ENCODE measurements at places on chromosomes 4 and X.

DNA sequence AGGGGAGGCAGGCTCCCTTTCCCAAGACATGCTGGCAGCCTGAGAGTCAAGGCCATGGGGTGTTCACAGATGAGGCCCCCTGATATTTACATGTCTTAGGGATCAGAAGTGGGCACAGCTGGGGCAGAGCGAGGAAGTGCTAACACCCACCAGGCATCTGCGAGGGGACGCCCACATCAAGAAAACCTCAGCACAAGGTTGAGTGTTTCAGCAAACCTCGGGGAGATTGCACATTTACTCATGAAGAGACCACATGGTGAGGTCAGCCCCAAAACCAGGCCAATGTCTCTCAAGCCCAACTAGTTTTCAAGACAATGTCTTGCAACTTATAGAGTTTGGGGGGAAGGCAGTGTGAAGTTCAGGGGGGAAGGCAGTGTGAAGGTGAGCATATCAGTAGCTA lies 55.2 kb downstream of the CLNK start:
- H3K27me3 ChIP-seq, result no peaks in the 10 kb centered on the region
- H3K4me1 ChIP-seq, result no peaks in the 10 kb centered on the region

- H3K27ac ChIP-seq, result no peak overlapping the region
- no peaks in the 10 kb centered on the region for H3K36me3 ChIP-seq
- DNase-seq, result no peak
- no peaks in the 10 kb centered on the region for H3K4me1 ChIP-seq
- no peak overlapping the region for H3K4me3 ChIP-seq
These were observed 72.1 kb upstream of the MAMLD1 start for GRCh38 chrX:150291014-150291413.

GRCh38 chrX:115589419-115589818 lies 28.4 kb downstream of the PLS3 start:
- no peaks in the 10 kb centered on the region for H3K4me1 ChIP-seq
- no peak overlapping the region for H3K27ac ChIP-seq
- no peak for DNase-seq

DNA sequence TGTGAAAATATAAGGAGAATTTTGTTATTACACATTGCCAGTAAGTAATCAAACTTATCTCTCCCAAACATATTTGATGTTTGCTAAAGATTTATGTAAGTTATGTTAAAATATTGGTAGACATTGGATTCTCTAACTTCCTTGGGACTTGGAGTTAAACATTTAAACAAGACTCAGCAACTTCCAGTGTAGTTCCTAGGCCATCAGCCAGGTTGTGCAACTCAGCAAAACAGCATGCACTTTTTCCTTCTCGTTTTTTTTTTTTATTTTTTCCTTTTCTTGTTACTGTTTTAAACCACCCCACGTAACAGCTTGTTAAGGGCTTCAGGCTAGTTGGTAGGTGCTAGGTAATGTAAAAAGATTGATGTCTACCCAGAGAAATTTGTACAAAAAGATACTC lies 510.4 kb downstream of the ANKRD50 start:
- no peak overlapping the region for H3K4me3 ChIP-seq
- DNase-seq, result no peak
- H3K27me3 ChIP-seq, result no peaks in the 10 kb centered on the region
- H3K4me1 ChIP-seq, result no peaks in the 10 kb centered on the region

DNA sequence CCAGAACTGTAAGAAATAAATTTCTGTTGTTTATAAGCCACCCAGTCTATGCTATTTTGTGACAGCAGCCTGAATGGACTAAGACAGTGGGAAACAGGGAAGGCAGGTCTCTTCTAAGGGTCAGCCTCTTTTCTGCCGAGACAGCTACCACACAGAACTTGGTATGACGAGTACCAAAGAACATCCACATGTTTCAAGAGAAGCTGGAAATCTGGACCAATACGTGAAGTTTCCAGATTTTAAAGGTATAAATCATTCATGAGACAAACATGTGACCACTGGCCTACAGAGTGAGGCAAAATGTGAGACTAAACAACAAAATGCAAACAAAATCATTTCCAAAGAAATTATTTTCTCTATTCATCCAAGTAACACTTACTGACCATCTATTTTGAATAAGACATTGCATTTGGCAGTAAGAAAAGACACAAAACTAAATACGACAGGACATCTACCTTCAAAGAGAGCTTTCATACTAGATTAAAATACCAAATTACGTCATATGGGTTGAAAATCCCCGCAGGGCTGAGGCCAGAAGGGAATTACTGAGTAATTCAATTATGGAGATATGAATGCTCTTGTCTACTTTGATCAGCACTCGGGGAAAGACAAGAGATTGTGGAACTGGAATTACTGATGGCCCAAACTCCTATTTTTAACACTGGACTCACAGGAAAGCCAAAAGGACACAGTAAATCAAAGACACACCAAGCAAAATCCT lies 7.2 kb downstream of the SCARB2 start:
- no peaks in the 10 kb centered on the region for H3K36me3 ChIP-seq
- no peak overlapping the region for H3K4me3 ChIP-seq
- no peaks in the 10 kb centered on the region for H3K4me1 ChIP-seq
- no peak overlapping the region for H3K27ac ChIP-seq
- H3K27me3 ChIP-seq, result no peaks in the 10 kb centered on the region

- no peaks in the 10 kb centered on the region for H3K4me1 ChIP-seq
- H3K36me3 ChIP-seq, result no peaks in the 10 kb centered on the region
- no peak for DNase-seq
- H3K4me3 ChIP-seq, result no peak overlapping the region
These were observed 83.5 kb downstream of the CHRNA9 start for GRCh38 chr4:40418430-40419230.

DNA sequence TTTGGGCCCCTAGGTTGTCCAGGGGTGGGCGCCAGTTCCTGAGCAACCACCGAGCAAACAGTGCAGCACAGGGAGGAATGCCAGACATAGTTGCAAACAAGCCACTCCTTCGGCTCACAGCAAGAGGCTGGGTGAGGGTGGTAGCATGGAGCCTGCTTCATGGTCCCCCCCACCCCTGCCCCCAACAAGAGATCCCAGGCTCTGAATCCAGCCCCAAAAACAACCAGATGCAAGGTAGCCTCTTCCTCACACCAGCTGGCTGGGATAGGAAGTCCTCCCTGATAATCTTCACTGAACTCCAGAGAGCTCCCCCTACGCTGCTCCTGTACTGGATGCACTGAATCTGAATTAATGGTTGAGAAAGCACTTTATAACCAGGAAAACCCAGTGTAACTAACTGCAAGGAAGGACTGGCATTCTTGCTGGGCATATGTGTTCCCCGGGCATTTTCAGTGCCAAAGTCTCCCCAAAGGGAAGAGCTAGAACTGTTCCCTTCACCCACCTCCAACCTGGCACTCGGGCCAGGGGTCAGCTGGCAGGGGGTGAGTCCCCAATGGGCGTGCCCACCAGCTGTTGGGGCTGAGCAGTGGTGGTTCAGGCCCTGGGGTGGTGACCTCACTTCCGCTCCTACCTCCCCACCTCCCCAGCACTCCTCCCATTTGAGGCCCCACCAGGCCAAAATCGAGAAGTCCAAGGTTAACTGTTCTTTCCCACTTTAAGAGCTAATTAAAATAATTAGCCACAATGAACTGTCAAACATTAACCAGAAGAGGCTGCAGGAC lies 1.5 kb downstream of the ELF4 start:
- H3K4me1 ChIP-seq, result peaks cover 2% of the 10 kb centered on the region
- no peak overlapping the region for H3K27ac ChIP-seq
- H3K27me3 ChIP-seq, result peaks cover 17% of the 10 kb centered on the region

- H3K36me3 ChIP-seq, result no peaks in the 10 kb centered on the region
- H3K27ac ChIP-seq, result no peak overlapping the region
- H3K27me3 ChIP-seq, result no peaks in the 10 kb centered on the region
- DNase-seq, result no peak
These were observed 12.7 kb upstream of the RBBP7 start for GRCh38 chrX:16882702-16883486.

GRCh38 chr4:188029114-188029513 lies 33.5 kb downstream of the ZFP42 start:
- H3K36me3 ChIP-seq, result no peaks in the 10 kb centered on the region
- no peak overlapping the region for H3K4me3 ChIP-seq
- no peaks in the 10 kb centered on the region for H3K27me3 ChIP-seq
- H3K27ac ChIP-seq, result no peak overlapping the region
- no peak for DNase-seq

DNA sequence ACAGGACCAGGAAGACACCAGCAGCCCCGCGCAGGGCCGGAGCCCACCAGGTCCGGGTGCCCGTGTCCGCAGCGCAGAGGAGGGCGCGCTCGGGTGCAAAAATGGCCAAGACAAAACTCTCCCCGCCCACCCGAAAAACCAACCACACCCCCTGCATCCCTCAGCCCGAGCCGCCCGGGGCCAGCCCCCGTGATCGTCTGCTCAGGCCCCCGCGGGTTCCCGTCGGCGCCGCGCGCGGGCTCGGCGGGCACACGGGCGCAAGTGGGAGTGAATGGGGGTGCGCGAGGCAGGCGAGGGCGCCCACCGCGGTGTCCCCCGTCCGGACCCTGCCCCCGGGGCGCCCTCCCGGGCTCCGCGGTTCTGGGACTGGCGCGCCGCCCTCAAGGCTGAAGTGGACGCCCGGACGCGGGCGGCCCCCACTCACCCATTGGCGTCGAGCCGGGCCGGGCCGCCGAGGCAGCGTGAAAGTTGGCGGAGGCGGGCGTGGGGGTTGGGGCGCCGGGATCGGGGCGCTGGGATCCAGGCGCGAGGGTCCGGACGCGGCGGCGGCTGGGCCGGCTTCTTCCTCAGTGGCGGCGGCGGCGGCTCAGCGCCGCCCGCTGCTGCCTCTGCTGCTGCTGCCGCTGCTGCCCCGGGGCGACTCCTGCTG lies 393 bp downstream of the SH3KBP1 start:
- no peaks in the 10 kb centered on the region for H3K27me3 ChIP-seq
- DNase-seq, result no peak
- H3K27ac ChIP-seq, result no peak overlapping the region
- H3K36me3 ChIP-seq, result no peaks in the 10 kb centered on the region
- no peaks in the 10 kb centered on the region for H3K4me1 ChIP-seq
- peak overlapping the region; percentile 83 for H3K4me3 ChIP-seq

GRCh38 chrX:15973946-15974345 lies 119.3 kb upstream of the AP1S2 start:
- no peaks in the 10 kb centered on the region for H3K27me3 ChIP-seq
- no peaks in the 10 kb centered on the region for H3K4me1 ChIP-seq
- H3K36me3 ChIP-seq, result no peaks in the 10 kb centered on the region
- H3K27ac ChIP-seq, result no peak overlapping the region
- no peak overlapping the region for H3K4me3 ChIP-seq
- DNase-seq, result no peak

DNA sequence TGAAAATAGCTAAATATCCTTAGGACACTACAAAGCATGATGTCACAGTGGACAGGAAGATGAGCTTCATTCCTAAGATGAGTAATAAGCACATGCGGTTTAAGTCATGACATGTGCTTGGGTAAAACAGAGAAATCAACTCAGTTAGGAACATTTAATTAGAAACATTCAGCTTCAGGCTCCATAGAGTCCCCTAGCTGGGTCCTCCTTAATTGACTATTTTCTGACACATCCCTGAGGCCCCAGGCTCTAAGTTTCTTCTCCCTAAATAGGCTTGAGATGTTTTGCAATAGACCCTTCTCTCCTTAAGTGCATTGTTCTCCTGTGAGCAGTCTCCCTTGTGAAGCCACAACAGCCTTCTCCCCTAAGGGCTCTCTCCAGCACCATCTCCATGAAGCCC lies 70.4 kb upstream of the ANXA3 start:
- no peaks in the 10 kb centered on the region for H3K4me1 ChIP-seq
- H3K4me3 ChIP-seq, result no peak overlapping the region
- H3K27ac ChIP-seq, result no peak overlapping the region
- H3K36me3 ChIP-seq, result peaks cover 14% of the 10 kb centered on the region
- no peak for DNase-seq

GRCh38 chrX:14775416-14775815 lies 97.5 kb downstream of the FANCB start:
- H3K27ac ChIP-seq, result no peak overlapping the region
- no peak overlapping the region for H3K4me3 ChIP-seq
- H3K36me3 ChIP-seq, result no peaks in the 10 kb centered on the region
- DNase-seq, result no peak
- no peaks in the 10 kb centered on the region for H3K4me1 ChIP-seq

DNA sequence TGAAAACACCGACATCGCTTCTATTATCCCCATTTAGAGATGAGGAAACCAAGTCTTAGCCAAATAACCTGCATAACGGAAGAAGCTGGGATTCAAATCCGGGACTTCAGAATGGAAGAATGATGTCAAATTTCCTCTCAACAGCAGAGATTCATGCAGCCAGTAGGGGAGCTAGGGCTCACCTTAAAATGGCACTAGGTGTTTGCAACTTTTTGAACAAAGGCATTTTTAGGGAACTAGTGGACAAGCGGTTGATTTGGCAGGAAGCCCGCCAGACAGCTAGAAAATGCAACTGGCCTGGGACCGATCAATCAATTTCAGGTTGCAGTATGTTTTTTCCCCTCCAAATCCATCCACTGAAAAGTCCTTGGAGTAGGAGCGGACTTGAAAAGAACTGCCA lies 224.2 kb downstream of the PTTG2 start:
- H3K36me3 ChIP-seq, result peaks cover 5% of the 10 kb centered on the region
- H3K4me1 ChIP-seq, result no peaks in the 10 kb centered on the region
- H3K27me3 ChIP-seq, result no peaks in the 10 kb centered on the region
- H3K27ac ChIP-seq, result no peak overlapping the region
- no peak for DNase-seq

GRCh38 chr4:177293208-177294033 lies 16.3 kb upstream of the NEIL3 start:
- DNase-seq, result no peak
- H3K27me3 ChIP-seq, result no peaks in the 10 kb centered on the region
- no peak overlapping the region for H3K27ac ChIP-seq
- no peaks in the 10 kb centered on the region for H3K36me3 ChIP-seq
- H3K4me1 ChIP-seq, result no peaks in the 10 kb centered on the region

Measured in iPS DF 6.9 (cell line).